Activated T-cell treated with anti-CD3 and anti-CD28 coated beads, Interleukin-2, amount 50 U/mL, for 1 hour (primary cell): ENCODE measurements at places on chromosomes 3 and 15.

DNA sequence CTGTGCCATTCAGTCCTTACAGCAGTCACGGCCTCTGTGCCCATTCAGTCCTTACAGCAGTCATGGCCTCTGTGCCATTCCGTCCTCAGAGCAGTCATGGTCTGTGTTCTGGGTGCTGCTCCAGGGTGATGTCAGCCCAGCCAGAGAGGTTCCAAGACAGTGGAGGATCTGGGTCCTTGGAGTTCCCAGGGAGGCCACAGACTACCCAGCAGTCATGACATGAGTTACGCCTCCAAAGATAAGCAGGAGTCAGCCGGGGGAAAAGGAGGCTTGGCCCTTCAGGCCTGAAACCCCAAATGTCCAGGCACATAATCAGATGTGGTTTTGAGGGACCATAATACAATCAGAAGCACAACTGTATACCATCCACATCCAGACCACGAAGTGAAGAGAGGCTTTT lies 115.7 kb downstream of the ADAMTS17 start:
- no peak for DNase-seq

DNA sequence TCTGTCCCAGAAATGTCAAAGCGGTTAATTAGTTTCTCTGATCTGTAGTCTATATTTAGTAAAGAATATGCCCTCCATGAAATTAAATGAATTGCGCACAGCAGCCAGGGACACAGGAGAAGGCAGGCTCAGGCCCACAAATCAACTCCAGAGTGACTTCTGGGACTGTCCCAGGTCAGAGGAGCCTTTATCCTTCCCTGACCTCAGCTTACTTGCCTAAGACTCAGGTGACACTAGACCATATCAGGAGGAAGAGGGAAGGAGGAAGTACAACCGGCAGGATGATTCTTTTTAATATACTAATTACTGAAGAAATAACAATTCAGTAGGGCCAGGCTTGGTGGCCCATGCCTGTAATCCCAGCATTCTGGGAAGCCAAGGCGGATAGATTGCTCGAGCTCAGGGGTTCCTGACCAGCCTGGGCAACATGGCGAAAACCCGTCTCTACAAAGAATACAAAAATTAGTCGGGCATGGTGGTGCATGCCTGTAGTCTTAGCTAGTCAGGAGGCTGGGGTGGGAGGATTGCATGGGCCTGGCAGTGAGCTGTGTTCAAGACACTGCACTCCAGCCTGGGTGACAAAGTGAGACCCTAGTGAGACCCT lies 1.8 kb upstream of the GPR15 start:
- no peak for DNase-seq

- DNase-seq: no peak
These were observed 86.0 kb upstream of the ABHD17C start for GRCh38 chr15:80609091-80609490.

DNA sequence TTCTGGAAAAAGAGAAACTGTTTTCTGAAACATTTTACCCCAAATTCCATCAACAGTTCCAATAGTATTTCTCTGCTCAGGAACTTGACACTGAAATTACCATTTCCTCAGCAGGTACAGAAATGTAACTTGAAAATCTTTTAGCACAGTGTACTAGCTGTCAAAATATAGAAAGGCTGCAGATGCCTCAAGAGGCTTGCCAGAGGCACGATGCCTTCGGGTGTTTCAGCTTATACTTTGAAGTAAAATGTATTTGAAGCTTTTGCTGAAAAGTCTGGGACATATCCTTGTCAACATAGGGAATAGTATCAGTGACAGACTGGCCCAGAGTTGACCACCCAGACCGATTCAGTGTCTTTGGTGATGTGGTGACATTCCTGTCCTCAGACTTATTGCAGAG lies 154.4 kb upstream of the CHRM5 start:
- no peak for DNase-seq

DNA sequence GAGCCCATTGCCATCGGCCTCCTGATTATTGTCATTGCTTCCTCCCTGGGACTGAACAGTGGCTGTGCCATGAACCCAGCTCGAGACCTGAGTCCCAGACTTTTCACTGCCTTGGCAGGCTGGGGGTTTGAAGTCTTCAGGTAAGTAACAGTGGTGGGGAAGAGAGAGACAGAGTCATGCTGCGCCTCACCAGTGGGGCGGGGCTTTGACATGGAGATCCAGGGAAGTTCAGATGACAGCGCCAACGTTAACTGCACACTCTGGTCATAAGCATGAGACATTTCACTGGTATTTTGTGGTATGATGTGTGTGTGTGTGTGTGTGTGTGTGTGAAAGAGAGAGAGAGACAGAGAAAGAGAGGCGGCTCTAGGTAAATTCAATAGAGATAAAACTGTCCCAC lies 41.0 kb downstream of the AQP9 start:
- no peak for DNase-seq

GRCh38 chr15:36905908-36906307 lies 194.4 kb downstream of the MEIS2 start:
- DNase-seq: no peak

- DNase-seq: no peak
These were observed 180.1 kb downstream of the SUCLG2 start for GRCh38 chr3:67474311-67474710.

GRCh38 chr15:51137880-51138430 lies 43.2 kb upstream of the TNFAIP8L3 start:
- no peak for DNase-seq
